ENCODE measurements at places on chromosomes 5 and 9.

- DNase-seq: no peak
Observed at GRCh38 chr5:74903165-74903787, 37.1 kb upstream of the FAM169A start.

GRCh38 chr5:110088676-110089436 lies 399.1 kb downstream of the MAN2A1 start:
- no peak for DNase-seq

- no peak for DNase-seq
Observed at GRCh38 chr5:174943785-174944184, 219.4 kb downstream of the MSX2 start.

GRCh38 chr9:21402386-21403251 lies 6.3 kb upstream of the IFNA8 start:
- peak; percentile 15 for DNase-seq

- no peak for DNase-seq
Observed at GRCh38 chr9:137313956-137314560, 12.0 kb upstream of the NRARP start.

DNA sequence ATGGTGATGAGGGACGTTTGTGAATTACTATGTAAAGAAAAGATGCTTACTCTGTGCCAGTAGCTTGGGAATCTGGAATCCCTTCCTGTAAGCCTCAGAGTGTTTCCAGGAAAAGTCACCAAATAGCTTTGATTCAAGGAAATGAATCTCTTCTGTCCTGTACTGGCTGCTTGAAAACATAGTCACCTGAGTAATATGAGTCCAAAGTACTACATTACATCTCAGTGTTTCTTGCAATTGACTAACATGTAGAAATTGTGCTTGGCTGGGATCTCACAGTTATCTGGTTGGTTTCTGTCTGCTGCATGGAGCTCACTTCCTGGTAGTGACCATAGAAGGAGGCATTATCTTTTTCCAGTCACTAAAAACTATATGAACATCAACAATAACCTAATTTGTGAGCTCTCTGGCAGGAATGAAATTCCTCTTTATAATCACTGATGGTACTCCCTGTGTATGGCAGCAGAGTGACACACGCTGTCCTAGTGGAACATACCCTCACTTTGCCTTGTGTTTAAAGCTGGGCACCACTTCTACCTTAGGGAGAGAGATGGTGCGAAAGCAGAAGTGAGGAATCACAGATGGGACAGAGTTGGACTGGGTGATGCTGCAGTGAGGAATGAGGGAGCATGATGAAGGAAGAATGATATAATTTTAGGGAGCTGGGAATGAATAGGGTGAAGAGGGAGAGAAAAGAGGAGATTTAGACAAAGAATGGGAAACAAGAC lies 568.5 kb downstream of the RAB3C start:
- DNase-seq: no peak

DNA sequence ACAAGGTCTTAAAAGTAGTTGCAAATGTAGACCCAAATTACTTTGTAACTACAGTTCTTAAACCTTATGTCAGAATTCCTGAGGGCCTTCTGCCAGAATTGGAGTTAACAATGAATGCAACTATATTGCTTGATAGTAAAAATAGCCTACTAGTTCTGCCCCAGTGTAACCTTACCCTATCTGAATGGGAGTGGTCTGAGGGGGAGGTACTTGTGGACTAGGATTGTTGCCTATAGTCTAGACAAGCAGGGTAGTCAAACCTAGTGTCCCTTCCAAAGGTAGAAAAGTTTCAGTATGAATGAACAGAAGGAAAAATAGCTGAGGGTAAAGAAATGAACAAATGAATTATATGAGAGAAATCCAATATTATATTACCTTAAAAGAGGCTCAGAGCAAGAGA lies 242.2 kb downstream of the PJA2 start:
- no peak for DNase-seq

- DNase-seq: no peak
Observed at GRCh38 chr9:75116306-75116705, 28.0 kb downstream of the OSTF1 start.

GRCh38 chr5:113273948-113274347 lies 160.8 kb downstream of the TSSK1B start:
- DNase-seq: no peak

DNA sequence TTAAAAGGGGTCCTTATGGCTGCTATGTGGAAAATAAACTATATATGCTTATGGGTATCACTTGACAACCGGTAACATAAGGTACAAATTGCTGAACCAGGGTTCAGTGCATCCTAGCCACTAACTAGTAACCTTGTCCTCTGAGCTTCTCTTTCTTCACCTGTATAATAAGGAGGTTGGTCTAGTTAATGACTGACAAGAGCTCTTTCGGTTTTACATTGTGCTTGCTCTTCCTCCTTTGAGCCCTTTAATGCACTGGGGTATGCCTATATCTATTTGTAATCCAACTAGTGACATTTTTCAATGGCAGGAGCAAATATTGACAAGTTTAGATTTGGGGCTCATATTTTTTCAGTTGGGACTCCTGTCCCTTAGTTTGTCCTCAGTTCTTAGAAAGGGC lies 66.1 kb downstream of the NPR3 start:
- no peak for DNase-seq

GRCh38 chr9:125745018-125745417 lies 2.2 kb upstream of the PBX3 start:
- DNase-seq: no peak

DNA sequence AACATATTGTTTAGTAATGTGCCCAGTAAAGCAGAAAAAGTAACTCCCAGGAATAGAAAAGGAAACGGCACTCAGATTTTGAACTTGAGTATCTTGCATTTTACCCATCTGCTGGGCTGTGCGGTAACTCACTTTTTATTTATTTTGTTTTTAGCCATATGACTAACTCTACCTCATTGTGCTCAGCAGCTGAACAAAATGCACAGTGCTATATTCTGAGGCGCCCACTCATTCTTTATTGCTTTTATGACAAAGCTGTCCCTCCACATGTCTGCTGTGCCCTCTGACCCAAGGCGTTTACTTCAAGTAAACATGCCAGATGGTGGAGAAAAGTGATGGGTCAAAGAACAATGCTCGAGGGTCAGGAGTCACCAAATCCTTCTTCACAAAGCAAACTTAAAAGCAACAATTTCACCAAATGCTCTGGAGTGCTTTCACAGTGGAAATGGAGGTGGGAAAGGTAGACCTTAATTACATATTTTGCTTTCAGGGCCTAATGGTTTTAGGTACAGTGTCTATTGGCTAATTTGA lies 215.2 kb upstream of the ELAVL2 start:
- no peak for DNase-seq

- no peak for DNase-seq
Observed at GRCh38 chr5:60763061-60763460, 63.1 kb upstream of the DEPDC1B start.
